Vagina (tissue), 2 donors: ENCODE measurements at places on chromosomes 13 and 19.

DNA sequence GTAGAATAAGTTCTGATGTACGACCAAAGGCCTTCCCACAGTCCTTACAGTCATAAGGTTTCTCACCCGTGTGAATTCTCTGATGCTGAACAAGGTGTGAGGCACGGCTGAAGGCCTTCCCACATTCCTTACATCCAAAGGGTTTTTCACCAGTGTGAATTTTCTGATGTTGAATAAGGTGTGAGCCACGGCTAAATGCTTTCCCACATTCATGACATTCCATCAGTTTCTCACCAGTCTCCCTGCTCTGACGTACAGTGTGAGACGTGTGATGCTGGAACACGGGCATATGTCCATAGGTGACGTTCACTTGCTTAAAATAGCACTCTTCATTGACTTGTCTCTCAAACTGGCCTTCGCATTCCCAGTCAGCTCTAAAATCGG is 31.0 kb upstream of the COX7A1 start:
- no peak for DNase-seq

DNA sequence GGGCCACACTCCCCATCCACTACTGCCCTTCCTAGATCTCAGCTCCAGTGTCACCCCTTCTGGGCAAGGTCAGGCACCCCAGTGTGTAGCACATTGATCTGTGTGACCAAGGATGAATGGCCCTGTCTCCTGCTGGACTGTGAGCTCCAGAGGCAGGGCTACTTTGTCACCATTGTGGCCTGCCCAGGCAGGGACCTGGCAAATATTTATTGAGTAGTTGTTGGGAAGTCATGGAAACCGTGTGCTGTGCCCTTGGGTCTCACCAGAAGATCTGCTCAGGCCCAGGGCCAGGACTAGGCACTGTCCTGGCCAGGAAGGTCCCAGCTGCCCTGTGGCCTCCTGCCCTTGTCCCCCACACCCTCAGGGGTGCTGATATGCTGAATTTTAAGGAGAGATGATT is 10.5 kb downstream of the NACC1 start:
- DNase-seq = no peak

DNA sequence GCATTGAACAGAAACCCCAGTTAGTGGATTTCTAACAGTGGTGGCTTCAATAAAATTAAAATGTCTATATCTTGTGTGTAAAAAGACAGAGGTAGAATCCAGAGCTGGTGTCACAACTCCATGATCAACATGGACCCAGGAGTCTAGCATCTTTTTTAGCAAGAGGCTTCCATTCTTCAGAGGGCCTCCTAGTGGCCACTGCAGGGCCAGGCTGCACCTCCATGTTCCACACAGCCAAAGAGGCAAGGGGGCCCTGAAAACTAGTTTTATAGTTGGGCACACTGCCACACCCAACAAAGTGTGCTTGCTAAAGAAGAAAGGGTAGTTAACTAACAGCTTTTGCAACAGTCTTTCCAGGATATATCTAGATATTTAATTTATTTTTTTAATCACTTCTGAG is 12.9 kb downstream of the N4BP2L1 start:
- DNase-seq = no peak

DNA sequence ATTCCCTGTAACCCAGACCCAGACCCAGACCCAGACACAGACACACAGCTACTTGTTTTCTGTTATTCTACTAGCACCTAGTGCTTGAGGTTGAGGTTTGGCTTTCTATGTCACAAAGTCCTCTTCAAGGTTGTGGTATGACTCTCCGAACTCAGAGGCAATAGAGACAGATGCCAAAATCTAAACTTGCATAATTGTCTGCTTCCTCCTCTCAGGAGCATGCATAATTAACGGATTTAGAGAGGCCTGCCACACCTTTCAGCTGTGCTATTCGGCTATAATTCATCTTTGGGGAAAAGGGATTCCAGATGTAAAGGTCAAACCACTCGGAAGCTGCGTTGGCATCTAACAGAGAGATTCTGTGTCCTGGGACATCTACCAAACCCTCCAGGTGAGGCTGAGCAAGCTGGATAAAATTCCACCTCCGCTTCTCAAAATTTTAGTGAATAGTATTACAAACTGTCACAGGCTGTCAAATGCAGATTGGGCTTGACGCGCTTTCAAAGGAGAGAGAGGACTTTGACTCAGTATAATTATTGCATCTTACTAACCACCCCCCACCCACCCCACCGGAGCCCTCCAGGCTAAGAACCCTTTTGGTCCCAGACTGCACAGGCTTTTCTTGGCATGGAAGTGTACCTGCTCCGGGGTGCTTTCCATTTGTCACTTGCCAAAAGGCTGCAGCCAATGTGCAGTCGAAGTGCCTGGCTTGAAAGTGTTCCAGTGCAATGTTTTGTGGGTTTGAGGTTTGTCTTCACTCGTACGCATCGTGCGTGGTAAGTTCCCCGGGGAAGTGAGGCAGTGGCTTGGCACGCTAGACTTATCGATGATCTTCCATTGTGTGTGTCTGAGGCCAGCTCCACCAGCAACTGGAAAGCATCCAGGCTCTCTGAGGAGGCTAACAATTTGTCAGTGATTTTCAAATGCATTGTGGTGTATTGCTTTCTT is 194.1 kb downstream of the TDRD3 start:
- no peak for DNase-seq

- DNase-seq = no peak
Measured at GRCh38 chr13:75636436-75637180, 478 bp downstream of the LMO7 start.

GRCh38 chr19:29484876-29485275 is 40.9 kb upstream of the VSTM2B start:
- DNase-seq = peak; percentile 60

- DNase-seq = no peak
Measured at GRCh38 chr19:51799034-51799773, 4.2 kb downstream of the FPR3 start.

GRCh38 chr19:11306337-11306736 is 10.4 kb downstream of the TSPAN16 start:
- DNase-seq = no peak

DNA sequence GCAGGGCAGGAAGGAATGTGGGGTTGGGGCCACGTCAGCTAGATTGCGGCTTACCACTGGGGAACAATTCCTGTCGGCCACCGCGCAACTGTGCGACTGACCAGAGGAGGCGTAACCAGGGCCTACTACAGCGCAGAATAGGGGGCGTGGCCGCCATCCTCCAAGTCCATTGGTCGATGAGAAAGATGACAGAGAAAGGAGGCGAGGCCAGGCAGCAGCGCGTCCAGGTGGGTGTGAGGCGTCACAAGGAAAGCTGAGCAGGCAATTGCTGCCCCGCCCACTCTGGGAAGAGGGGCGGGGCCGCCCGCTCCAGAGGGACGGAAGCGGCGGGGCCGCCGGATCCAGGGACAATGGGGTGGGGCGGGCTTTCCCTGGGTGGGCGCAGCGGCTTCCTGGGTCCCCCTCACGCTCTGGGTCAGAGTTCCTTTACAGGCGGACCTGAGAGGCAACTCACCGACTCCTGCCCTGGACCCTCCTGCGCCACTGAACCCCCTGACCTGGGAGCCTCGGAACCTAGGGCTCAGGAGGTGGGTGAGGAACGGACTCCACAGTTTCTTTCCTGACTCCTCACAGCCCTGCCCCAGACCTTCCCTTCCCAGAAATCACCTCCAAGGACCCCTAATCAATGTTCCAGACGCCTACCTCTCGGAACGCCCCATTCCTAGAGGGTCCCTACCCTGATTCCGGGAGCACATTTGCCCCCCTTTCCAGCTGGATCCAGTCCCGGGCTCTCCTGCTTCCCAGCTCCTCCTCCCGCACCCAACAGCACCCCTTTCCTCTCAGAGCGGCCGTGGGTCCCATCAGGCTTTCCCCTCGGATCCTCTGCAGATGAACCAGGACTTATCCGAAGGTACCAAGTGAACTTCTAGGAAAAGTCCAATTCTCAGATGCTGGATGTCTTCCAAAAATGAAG is 101.5 kb upstream of the ZNF492 start:
- DNase-seq = no peak

DNA sequence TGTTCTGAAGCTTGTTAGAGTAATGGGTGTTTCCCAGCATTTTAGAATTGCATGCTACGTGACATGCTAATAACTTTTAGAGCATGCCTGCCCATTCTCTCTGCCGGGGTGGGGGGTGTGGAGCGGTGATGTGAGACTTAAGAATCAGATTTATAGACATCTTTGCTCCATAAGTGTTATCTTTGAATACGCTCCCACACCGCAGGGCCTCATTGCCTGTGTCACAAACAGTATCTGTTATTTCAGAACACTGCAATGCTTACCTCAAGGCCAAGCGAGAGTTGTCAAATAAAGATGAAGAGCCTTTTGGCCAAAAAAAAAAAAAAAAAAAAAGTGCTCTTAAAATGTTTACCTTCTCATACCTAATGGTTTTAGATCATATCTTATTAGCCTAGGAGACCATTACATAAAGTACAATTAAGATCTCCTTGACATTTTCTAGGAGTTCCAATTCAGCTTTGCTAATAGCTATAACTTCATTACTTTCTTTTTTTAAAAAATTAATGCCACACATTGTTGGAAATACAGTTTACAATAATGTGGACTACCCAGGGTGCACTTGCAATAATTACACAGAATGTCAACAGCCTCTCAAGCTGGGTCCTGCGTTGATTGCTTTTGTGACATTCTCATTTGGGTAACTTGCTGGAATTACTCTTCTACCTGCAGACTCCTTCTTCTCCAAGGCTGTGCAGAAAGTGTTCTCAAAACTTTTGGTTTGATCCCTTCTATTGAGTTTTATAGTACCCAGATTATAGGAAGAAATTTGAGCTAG is 525.3 kb downstream of the KLF12 start:
- DNase-seq = no peak

DNA sequence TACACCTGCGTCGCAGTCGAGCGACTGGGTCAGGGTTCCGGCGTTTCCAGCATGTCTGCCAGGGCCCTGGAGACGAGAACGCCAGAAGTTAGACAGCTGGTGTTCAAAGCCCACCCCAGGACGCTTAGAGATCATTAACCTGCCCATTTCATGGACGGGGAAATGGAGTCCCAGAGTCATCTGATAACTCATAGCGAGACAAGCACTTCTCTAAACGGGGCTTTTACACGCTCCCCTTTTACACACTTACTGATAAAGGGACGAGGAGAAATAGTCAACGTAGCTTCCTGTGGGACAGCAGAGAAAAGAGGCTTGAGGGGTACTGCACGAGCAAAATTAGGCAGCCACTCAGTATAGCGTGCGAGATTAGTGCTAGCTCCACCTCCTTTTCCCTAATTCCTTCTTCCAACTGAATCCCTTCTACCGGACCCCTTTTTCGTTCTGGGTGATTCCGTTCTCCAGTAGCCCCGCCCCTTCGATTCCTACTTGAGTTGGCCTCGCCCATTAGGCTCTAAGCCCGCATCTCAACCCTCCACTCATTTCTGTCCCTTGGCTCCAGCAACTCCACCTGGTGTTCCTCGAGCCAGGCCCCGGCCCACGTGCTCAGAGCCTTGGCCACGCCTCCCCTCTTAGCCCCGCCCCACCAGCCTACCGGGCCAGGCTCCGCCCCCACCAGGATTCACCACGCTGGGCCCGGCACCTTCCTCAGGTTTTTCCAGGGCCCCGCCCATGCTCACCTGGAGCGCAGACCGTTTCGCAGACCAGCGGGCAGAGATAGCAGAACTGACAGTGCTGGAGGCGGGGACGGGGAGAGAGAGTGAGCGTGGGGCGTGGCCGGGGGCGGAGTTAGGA is 3.7 kb downstream of the HRC start:
- DNase-seq = no peak

DNA sequence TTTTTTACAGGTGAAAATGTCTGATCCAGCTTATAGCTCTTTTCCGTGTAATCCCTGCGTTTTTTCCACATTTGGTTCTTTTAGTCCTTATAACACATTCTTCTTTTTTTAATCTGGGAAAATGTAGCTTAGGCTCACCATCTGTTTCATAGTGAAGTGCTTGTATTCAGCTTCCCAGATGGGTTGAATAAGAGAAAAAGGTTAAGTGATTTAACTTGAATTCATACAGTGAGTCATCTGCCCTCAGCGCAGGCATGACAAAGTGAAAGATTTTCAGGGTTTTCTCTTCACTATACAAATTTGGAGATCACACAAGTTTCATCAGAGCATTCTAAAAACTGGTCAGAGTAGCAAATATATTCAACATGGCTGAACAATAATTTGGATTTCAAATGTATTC is 224.8 kb downstream of the SPRY2 start:
- DNase-seq = no peak

GRCh38 chr19:7762719-7763293 is at the start of gene CLEC4M:
CLEC4M (plus strand) TSS chr19:7763243; CDS start chr19:7763267, 24 bp downstream.
- no peak for DNase-seq

DNA sequence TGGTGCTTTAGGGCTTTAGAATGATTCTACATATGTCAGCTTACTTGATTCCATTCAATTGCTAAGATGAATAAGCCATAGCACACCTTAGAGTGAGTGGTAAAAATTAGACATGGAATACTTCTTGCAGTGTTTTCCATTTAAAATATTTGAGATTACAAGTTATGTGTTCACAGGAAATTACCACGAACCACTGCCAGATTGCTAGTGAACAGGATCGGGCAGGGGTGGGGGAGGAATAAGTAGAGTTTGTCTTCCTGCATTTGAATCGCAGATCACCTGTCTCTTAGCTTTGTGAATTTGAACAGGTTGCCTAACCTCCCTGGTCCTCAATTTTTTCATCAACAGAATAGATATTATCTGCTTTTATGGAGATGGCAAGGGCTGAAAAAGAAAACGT is 124.6 kb downstream of the GGACT start:
- DNase-seq = no peak

- no peak for DNase-seq
Measured at GRCh38 chr13:51305271-51305967, 34.1 kb upstream of the SERPINE3 start.

DNA sequence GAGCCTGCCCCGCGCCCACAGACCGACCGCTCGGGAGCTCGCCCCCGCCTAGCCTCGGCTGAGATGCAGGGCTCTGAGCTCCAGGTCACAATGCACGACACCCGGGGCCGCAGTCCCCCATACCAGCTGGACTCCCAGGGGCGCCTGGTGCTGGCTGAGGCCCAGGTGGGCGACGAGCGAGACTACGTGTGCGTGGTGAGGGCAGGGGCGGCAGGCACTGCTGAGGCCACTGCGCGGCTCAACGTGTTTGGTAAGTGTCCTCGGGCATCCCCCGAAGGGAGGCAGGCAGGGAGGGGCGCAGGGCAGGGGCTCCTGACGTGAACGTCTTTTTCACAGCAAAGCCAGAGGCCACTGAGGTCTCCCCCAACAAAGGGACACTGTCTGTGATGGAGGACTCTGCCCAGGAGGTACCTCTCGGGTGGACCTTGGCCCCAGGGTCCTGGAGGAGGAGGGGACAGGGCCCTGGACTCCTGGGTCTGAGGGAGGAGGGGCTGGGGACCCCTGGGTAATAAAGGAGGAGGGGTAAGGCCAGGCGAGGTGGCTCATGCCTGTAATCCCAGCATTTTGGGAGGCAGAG is 3.3 kb downstream of the BCAM start:
- DNase-seq = no peak

DNA sequence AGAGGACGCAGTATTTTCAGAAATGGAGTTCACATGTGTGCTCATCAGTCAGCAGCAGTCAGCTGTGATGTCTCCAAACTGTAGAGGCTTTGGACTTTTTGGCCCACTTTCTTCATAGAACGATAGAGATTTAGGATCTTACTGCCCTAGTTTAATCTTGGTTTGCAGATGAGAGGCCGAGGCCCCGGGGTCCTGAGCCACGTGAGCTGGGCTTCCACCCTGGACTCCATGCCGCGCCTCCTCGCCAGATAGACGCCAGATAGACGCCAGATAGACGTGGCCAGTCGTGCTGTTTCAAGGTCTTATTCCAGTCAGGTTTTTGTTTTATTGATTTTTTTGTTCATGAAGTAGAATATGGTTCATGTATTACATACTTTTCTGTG is 11.7 kb upstream of the MCF2L start:
- no peak for DNase-seq

GRCh38 chr19:34173193-34173956 is 1.1 kb downstream of the LSM14A start:
- DNase-seq = no peak

- DNase-seq = no peak
Measured at GRCh38 chr13:95209109-95209508, 92.1 kb downstream of the ABCC4 start.
